Fibroblast of skin of right quadriceps (primary cell): ENCODE measurements at places on chromosomes 2 and 18.

DNA sequence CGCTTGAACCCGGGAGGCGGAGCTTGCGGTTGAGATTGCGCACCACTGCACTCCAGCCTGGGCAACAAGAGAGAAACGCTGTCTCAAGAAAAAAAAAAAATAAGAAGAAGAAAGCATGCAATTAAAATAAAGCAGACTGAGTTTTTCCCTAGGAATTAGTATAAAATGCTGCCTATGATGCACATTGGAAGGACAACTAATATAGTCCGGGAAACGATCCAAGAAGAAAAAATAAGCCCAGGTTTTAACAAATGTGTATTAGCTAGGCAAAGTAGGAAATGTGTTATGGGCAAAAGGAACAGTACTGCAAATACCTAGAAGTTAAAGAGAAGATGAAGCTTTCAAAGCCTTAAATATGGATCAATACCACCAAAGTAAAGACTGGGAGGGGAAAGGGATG, 64.0 kb downstream of the SPIRE1 start:
- peak; percentile 36 for DNase-seq

DNA sequence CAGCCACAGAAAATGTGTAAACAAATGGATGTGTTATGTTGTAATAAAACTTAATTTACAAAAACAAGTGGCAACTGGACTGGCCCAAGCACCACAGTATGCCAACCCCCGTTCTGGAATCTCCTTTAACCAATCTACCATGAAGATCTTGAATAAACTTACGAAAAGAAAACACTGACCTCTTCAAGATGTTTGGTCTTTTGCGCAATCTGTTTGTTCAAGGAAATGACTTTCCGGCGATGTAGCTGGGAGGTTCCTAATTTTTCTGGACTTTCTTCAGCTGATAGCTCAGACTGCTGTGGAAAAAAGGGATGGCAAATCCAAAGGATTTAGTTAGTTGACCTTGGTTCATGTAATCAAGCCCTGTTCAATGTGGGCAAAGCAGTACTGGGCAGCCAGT, 55.7 kb downstream of the CCDC93 start:
- DNase-seq = peak; percentile 51

- peak; percentile 51 for DNase-seq
Observed at GRCh38 chr2:68458981-68459380, 8.1 kb downstream of the FBXO48 start.

- no peak for DNase-seq
Observed at GRCh38 chr2:54061272-54061671, 54.1 kb upstream of the ACYP2 start.

DNA sequence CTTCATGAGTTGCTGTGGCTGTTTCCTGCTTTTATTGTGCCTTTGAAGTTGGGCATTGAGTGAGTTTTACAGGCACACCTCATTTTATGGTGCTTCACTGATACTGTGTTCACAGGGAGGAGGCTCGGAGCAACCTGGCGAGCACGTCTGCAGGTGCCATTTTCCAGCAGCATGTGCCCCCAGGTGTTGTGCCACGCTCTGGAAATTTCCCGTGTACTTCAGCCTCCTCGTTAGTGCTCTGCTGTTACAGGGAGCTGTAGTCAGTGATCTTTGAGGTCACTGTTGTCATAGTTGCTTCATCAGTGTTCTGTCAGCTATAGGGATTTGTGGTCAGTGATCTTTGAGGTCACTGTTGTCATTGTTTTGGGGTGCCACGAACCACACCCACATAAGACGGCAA, 20.1 kb downstream of the CTDP1 start:
- DNase-seq = no peak

DNA sequence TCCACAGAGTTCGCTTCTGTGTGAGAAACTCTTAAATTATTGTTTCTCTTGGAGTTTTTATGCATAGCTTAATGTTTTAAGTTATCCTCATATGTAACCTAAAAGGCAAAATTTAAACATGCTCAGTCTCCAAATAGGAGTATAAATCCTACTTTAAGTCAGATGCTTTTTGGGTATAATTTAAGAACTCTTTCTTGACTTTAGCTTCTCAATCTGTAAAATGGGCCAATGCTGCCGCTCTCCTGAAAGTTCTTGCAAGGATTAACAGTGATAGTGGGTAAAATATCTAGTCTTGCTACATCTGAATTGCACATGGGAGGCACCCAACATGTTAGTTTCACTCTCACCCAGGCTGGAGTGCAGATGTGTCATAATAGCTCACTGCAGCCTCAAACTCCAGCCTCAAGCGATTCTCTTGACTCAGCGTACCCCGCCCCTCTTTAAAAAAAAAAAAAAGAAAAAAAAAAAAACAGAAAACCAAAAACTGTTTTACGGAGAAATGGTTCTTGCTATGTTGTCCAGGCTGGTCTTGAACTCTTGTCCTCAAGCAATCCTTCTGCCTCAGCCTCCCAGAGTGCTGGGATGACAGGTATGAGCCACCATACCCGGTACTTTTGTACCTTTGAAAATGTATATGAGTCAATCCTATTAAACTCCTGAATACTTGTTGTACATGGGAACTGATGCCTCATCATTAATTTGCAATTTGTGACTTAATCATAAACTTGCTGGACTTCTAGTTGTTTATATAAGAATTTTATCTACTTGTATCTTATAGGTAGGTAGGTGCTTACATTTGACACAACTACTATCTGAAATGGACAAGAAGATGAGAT, 1.8 kb downstream of the FBXO48 start:
- DNase-seq = peak; percentile 51

DNA sequence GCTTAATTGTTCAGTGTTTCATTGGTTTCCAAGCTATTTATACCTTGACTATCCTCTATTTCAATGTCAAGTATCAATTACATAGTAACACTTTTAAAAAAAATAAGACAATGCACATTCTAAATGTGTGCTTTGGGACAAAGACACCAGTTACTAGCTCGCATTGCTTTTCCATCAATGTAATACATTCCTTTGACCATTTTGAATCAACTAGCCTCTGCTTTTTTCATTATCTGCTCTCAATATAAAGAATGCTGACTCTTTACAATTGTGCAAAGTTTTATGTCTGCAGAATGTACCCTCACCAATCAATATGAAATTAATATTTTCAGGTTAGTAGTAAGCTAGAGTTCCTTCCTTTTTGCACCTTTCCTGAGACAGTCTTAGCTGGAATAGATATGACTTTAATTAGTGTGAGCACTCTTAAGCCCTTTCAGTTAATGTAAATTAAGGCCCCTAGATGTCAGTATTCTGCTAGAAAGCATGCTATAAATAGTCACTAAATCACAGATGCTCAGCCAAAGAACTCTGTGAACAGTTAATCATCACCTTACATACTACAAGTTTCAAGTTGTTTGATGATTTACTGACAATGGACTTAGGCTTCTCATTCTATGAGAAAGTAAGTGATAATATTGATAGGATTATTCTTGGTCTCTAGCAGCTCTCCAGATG, 413.6 kb downstream of the PTH2R start:
- no peak for DNase-seq

DNA sequence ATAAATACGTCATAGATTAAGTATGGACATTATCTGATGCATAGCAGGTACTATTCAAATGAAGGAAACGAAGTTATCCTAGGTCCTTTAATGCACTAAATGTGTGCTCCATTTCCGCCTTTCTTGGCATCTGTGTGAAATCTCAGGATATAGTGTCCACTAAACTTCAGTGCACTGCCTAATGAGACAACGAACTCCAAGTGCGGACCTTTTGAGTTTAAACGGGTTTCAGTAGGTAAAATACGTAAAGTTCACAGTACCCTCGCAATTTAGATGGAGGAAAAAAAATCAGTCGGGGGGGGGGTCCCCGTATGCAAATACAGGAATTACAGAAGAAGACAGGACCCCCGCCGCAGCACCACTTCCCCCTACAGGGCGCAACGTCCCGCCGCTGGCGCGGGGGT, 729 bp upstream of the REL start:
- DNase-seq = no peak

DNA sequence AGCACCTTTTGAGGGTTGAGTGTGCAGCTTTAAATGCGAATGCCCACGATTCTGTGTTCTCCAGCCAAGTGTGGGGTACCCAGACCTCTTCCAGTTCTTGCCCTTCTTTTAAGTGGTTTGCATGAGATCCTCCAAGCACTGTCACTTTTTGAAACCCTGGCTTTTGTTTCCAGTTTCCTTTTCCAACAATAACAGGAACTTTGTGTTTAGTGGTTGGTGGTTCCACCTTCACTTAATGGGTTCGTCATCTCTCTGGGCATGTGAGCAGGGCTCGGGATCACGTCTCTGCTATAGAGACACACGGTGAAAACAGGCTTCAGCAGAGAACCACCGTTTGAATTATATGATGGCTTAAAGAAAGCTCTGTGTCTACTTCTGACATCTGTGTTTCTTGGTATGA, 197.6 kb downstream of the LDLRAD4 start:
- no peak for DNase-seq

DNA sequence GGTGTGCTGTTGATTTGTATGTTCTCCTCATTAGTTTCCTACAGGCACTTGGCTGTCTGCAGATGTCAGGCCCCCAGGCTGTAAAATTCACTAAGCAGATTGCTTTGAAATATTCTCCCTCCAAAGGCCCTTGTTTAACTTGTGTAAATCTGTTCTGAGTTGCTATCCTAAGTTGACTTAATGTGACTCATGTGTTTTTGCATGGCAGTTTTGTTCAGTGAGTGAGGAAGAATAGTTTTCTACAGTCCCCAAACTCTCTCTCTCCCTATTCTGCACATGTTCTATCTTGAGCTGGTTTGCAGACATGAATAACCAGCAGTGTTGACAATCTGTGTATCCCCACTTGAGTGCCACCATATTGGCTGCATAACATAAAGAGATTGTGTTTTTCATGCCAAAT, 1005.4 kb upstream of the DDX18 start:
- peak; percentile 7 for DNase-seq

- DNase-seq = peak; percentile 73
Observed at GRCh38 chr2:223460774-223461211, 141.4 kb downstream of the SCG2 start.

DNA sequence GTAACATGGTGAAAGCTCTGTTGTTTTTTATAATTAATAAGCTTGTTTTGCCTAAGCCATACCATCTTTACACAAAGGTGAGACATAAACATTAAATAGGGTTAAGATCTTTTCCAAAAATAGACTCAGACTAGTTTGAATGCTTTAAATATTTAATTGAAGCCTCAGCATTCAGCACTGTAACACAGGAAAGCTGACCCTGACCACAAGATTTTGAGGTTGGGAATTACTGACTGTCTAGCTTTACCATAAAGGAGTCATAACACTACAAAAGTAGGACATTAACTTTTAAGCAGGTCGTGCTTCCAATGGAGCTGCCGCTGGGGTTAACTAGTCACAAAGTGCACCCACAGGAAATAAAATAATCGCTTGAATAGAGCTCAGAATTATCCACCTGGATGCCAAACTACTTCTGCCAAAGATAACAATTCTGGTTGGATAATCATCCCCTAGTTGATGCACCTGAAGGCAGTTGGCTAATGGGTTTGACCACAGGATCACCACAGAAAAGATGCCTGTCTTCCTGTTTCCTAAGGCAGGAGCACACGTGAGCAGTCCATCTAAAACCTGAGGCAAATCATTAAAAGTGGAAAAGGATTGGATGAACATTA, 106.2 kb downstream of the COBLL1 start:
- DNase-seq = peak; percentile 32

DNA sequence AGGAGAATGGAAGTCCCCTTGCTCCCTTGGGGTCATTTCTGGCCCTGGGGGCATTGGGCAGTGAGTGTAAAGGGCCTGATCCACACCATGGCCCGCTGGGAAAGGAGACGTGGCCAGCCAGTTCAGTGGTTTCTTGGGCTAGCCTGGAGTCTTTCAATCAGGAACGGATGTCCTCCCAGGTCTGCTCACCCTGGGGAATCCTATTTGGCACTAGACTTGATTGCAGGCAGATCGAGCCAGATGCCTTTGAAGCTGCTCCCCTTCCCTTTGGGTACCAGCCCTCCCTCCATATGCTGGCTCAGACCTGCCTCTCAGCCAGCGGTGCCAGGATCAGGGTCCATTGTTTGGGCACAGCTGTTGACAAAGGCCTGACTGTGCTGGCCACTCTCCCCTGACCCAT, 11.0 kb downstream of the FBLN7 start:
- DNase-seq = no peak

- DNase-seq = no peak
Observed at GRCh38 chr2:27059141-27059820, 7.8 kb downstream of the AGBL5 start.

- no peak for DNase-seq
Observed at GRCh38 chr2:191618046-191618780, 59.7 kb upstream of the NABP1 start.

- DNase-seq = no peak
Observed at GRCh38 chr18:56933472-56933871, 213.4 kb upstream of the BOD1L2 start.

- DNase-seq = no peak
Observed at GRCh38 chr2:85949280-85949679, 60.5 kb upstream of the ST3GAL5 start.

- no peak for DNase-seq
Observed at GRCh38 chr2:177547122-177547521, 154.5 kb downstream of the AGPS start.
